Left ventricle myocardium superior (tissue), 1 donor: ENCODE measurements at places on chromosomes 1 and 21.
A peak's percentile ranks its signal among the peaks of the same experiment; 100 is the strongest.

GRCh38 chr1:201357636-201358348 is 19.7 kb downstream of the TNNT2 start:
- DNase-seq, result peak; percentile 73

DNA sequence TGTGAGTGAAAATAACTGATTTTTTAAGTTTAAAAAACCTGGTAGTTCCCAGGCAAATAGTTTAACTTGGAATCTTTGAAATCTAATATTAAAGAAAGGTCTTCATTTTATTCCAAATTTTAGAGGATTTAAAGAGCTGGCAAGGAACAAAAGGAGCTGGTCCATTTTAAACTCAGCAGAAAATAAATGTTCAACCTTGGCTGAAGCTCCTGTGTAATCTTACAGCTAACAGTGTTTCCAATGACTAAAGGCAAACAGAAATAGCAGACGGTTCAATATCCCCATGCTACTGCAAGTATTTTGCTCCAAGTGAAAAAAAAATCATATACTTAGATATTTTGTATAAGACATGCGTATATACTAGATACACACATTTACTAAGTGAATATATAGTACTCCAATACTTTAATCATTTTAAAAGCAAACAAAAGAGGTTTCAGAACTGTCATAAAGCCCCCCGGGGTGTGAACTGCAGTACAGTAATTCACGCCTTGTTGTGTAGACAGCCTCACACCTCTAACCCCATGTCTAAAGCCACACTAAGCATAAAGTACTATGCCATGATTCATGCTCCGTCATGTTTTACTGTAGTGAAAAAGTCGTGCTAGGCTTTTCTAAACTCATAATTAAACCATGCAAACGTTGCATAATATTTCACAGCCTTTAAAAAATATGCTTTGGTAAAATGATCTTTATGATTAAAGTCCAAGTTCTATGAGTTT is 132.2 kb downstream of the CLIC6 start:
- no peak for DNase-seq

GRCh38 chr21:37372951-37373350 is 6.4 kb downstream of the DYRK1A start:
- no peak for DNase-seq

GRCh38 chr1:15288173-15288926 is 41.3 kb downstream of the FHAD1 start:
- DNase-seq, result no peak

DNA sequence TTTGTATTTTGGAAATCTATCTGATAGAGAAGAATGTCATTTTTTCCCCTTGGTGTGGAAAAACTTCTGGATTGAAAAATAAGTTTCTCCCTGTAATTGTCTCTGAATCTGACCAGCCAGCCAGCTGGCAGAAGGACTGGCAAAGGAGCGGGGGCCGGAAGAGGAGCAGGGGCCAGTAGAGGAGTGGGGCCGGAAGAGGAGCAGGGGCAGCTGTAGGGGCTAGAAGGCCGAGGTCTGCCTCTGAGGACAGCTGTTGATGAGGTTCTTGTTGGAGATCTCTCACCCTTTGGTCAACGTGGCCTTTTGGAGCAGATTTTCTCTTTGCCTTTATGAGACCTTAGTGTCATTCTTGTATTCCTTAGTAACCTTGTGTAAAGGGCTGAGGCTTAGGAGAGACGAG is 121.8 kb downstream of the GALNT2 start:
- DNase-seq, result no peak

DNA sequence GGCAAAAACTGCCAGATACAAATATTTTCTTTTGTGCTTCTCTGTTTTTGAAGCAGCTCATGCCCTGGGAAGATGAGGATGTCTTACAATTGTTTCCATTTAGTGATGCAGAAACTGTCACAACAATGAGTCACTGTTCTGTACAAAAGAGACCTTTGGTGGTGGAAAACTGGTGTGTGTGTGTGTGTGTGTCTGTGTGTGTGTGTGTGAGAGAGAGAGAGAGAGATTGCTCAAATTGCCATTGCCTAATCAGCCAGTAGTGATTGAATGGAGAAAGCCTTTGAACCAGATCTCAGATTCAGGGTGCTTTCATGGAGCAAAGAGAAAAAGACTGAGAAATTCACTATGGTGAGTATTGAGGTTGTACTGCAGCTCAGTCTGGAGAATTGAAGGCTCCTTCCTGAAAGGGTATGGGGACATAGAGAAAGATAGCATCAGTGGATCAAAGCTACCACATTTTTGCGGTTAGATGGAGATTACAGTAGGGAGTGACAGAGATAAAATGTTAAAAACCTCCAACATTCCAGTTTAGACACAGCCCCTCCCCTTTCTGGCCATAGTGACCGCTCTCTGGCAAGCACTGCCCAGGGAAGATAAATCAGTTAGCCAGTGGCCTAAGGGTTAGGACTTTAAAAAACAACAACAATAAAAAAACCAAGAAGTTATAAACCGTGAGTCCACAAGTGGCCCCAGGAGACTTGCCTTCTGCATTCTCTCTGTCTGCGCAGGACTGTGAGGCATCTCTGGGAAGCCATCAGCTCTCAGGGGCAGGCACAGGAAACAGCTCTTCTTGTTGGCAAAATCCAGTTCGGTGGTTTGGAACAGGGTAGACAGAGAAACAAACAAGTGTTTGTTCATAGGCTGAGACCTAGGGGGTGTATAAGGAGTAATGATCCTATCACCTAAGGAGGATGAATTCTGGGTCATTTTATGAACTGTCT is 406.5 kb downstream of the DUSP10 start:
- peak; percentile 33 for DNase-seq

GRCh38 chr1:247431643-247432042 is 15.7 kb downstream of the NLRP3 start:
- DNase-seq, result no peak

- no peak for DNase-seq
Observed at GRCh38 chr1:37018510-37018909, 15.8 kb downstream of the GRIK3 start.

DNA sequence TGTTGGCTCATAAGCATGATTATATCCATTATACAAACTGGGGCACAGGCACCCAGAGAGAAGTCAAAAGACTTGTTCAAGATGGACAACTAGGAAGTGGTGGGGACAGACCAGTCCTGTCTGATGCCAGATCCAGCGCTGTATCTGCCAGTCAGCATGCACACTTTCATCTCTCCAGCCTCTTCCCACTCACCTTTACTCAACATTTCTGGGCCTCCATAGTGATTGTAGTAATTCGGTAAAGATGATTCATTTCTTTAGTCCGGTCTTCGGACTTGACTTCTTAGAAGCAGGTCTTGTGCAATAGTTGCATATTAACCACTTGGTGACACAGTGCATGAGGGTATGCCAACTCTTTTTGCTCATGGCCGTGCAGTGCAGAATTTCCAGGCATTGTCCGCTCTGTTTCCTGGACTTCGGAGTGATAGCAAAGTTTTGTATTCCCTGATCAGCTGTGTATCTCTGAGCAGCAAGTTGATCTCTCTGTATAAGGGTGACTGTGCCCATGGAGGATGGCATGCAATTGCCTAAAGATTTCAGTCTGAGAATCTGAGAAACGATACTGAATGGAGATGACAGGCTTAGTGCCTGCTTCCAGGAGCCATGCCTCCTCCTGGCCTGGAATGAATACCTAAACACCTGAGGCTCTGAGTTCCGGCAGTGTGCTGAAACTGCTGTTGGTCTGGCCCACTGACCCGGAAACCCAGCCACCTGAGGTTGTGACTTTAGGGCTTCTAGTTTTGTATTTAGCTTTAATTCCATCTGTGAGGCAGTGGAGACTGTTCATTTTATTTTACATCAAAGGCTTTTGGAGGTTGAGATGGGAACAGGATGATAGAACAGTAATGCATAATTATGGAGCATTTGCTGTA is 39.0 kb downstream of the GALNT2 start:
- DNase-seq, result no peak

DNA sequence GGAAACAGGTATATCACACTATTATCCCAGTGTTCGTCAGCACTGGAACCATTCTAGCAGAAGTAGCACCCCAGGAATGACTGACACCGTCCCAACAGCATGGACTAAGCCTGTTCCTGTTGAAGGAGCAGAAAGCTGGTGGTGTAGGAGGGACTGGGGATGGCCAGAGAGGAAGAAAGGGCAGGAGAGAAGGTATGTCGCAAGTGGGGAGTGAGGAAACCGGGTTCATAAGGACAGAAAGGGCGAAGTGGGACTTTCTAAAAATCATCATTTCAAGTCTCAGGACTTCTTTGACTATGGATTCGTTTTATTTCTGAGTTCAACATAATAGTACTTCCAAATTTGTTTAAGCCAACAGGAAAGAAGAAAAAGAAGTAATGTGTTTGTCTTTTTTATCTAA is 19.7 kb upstream of the MX1 start:
- DNase-seq, result no peak

GRCh38 chr1:38005195-38006007 is at the start of gene FHL3:
FHL3 (minus strand) TSS chr1:38005514; CDS start chr1:37999412, 6,102 bp downstream.
- peak; percentile 87 for DNase-seq

- DNase-seq, result no peak
Observed at GRCh38 chr1:205074084-205074483, 10.2 kb downstream of the TMEM81 start.

DNA sequence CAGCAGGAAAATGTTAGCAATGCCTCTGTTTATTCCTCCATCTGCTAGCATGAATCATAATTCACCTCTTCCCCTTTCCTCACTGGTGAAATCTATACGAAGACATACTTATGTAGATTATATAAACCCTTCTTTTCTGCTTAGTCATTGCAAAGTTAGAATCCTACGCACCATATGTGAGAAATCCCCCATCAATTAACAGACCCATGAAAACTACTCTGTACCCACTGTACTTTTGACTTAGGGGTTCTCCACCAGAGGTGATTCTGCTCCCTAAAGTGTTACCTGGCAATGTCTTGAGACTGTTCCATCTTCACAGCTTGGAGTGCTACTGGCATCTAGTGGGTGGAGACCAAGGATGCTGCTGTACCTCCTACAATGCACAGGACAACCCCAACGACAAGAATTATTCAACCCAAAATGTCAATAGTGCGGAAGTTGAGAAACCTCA is 49.6 kb upstream of the KCTD3 start:
- DNase-seq, result no peak

DNA sequence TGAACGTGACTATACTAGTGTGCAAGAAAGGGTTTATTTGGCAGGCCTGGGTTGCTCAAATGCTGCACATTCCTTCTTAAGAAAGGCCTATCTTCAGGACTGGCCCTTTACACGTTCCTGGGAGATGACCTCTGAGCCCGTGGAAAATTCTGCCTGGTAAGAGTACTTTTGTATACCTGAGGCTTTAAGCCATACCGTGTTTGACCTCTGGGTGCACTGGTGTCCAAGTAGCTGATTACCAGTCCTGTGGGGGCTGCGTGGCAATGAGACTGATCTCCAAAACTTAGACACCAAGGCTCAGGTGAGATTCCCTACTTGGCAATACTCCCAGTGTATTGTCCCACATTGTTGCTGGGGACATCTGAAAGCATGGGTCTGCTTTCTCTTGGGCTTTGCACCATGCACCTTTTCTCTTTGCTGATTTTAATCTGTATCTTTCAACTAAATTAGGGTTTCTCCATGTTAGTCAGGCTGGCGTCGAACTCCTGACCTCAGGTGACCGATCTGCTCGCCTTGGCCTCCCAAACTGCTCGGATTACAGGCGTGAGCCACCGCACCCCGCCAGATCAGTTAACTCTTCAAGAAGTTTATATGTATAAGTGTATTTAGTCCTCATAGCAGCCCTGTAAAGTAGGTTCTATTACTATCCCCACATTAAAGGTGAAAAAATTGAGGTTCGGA is 44.5 kb downstream of the TRIM33 start:
- DNase-seq, result no peak

GRCh38 chr1:231855926-231856325 is 229.3 kb downstream of the DISC1 start:
- DNase-seq, result no peak

GRCh38 chr1:113153116-113153803 is 80.3 kb downstream of the LRIG2 start:
- no peak for DNase-seq

- no peak for DNase-seq
Observed at GRCh38 chr1:187157115-187157514, 328.4 kb downstream of the PLA2G4A start.

- DNase-seq, result peak; percentile 61
Observed at GRCh38 chr21:28754127-28754611, 238.5 kb downstream of the LTN1 start.
